Uterus (tissue), 4 donors: ENCODE measurements at places on chromosomes 6 and 20.
A peak's percentile ranks its signal among the peaks of the same experiment; 100 is the strongest.

DNA sequence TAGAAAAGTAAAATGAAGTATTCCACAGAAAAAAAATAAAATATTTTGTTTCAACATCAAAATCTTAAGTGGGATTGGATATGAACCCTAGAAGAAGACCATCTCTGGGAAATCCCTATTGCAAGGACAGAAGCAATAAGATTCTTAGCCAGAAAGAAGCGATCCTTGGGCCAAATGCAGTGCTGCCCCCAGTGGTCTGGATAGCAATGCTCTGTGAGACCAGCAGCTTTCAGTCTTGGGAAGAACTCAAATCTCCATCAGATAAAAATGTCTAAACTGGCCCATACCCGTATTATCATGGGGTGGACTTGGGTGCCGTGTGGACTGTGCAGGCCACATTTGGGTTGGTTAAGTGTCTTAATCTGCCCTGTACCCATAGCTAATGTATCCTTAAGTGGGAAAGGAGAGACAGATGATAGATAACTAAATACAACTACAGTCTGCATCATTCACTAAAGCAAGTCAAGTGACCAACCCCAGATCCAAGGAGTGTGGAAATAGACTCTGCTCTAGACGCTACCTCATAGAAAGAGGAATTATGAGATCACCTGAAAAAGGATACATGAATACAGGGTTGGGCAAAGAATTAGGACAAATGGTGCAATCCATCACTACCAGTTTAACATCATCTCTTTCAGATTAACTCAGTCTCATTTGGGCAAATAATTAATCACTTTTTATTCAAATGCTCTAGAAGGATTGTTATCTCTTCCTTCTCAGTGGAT is 38.9 kb upstream of the SNAP25 start:
- no peak for DNase-seq
- no peaks in the 10 kb centered on the region for H3K36me3 ChIP-seq
- H3K27ac ChIP-seq, result no peak overlapping the region
- no peaks in the 10 kb centered on the region for H3K4me1 ChIP-seq
- H3K27me3 ChIP-seq, result no peaks in the 10 kb centered on the region

DNA sequence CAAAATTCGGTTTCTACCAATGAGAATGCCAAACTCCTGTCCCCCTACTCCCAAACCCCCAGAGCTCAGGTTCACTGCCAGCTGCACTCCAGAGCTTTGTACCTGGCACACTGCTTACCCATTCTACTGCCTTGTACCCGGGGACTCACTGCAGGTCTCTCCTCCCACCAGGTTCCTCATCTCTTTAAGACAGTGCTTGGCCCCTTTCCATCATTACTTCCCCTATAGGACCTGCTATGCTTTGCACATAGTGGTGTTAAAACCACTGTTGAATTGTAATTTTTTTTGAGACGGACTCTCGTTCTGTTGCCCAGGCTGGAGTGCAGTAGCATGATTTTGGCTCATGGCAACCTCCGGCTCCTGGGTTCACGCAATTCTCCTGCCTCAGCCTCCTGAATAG is 25.9 kb downstream of the LYRM4 start:
- H3K4me1 ChIP-seq, result no peaks in the 10 kb centered on the region
- DNase-seq, result no peak
- H3K27me3 ChIP-seq, result no peaks in the 10 kb centered on the region
- H3K27ac ChIP-seq, result no peak overlapping the region
- H3K4me3 ChIP-seq, result no peak overlapping the region

DNA sequence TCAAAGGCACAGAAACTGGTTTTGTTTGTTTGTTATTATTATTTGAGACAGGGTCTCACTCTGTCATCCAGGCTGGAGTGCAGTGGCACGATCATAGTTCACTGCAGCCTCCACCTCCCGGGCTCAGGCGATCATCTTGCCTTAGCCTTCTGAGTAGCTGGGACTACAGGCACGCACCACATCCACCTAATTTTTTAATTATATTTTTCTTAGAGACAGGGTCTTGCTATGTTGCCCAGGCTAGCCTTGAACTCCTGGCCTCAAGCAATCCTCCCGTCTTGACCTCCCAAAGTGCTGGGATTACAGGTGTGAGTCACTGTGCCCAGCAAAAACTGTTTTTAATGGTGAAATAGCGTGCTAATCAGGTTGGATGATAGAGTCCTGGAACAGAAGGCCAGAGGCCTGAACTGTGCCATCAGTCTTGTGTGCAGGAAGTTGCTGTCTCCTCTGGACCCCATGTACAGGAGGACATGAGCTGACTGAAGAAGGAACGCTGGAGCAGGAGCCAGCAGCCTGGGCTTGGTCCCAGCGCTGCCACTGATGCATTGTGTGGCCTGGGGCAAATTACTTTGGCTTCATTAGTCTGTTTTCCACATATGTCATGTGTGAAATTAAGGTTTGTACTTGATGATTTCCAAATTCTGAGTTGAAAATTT is 4.9 kb downstream of the TM9SF4 start:
- no peak overlapping the region for H3K27ac ChIP-seq
- peaks cover 9% of the 10 kb centered on the region for H3K4me1 ChIP-seq
- H3K27me3 ChIP-seq, result no peaks in the 10 kb centered on the region

DNA sequence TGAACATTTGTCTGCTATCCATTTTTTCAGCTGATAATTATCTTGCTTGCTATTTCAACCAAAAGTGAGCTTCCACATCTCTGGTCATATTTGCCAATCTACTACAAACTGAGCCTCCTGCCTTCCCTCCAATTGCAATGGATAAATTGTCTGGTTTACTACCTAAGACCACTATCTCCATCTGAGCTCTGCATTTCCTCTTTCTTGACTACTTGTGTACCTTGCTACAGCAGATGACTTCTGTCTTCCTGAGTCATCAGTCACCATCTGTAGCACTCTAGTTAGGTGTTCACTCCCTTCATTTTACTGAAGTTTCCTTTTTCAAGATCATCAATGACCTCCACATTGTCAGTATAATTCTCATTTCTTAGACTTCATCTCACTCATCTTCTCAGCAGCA is 33.5 kb upstream of the PHIP start:
- H3K4me3 ChIP-seq, result no peak overlapping the region
- H3K27me3 ChIP-seq, result no peaks in the 10 kb centered on the region
- DNase-seq, result no peak
- H3K4me1 ChIP-seq, result no peaks in the 10 kb centered on the region
- H3K36me3 ChIP-seq, result no peaks in the 10 kb centered on the region

DNA sequence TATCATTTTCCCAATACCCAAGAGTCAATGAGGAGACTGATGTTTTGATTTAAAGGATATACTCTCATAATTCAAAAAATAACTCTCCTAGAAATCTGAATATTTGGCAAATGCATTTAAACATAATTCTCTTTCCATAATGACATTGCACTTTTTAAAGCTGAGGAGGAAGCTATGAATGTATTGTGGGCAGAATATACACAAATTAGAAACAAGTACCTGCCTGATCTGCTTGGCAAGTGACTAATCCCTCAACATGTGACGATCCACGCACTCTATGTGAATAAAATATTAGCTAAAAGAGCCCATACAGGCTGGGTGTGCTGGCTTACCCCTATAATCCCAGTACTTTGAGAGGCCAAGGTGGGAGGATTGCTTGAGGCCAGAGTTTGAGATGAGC is 88.3 kb upstream of the CCDC28A start:
- H3K4me1 ChIP-seq, result no peaks in the 10 kb centered on the region
- no peaks in the 10 kb centered on the region for H3K36me3 ChIP-seq
- no peaks in the 10 kb centered on the region for H3K27me3 ChIP-seq
- no peak overlapping the region for H3K4me3 ChIP-seq
- no peak for DNase-seq

GRCh38 chr6:118249680-118250079 is 298.4 kb upstream of the PLN start:
- no peak overlapping the region for H3K4me3 ChIP-seq
- H3K36me3 ChIP-seq, result no peaks in the 10 kb centered on the region
- no peak for DNase-seq
- no peak overlapping the region for H3K27ac ChIP-seq
- no peaks in the 10 kb centered on the region for H3K27me3 ChIP-seq

- peaks cover 5% of the 10 kb centered on the region for H3K27me3 ChIP-seq
- H3K4me1 ChIP-seq, result no peaks in the 10 kb centered on the region
- DNase-seq, result peak; percentile 14
- no peak overlapping the region for H3K27ac ChIP-seq
- H3K4me3 ChIP-seq, result peak overlapping the region; percentile 52
These were observed 1.4 kb downstream of the SLC35F1 start for GRCh38 chr6:117908246-117909068.
